ENCODE measurements at places on chromosomes 5 and 9.

- no peak for DNase-seq
- no peak overlapping the region for H3K27ac ChIP-seq
- no peaks in the 10 kb centered on the region for H3K4me1 ChIP-seq
These were observed 75.1 kb upstream of the ADCY2 start for GRCh38 chr5:7320701-7321301.

DNA sequence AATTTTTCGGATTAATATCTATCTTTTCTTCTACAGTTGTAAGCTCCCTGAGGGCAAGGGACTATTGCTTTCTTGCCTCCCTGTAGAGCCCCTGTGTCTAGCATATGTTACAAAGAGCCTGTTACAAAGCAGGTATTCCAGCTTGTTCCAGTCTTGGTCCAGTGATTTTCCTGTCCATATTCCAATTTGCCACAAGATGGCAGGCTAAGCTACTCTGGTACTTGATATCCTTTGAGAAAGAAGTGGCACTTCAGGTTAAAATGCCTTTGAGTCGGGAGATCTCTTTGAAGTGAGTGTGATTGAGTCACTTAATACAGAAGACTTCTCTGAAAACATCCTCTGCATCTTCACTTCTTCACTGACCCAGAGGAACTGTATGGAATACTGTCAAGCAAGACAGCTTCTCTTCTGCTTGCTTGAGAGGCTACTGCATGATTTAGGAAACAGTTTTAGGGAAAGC, 24.5 kb downstream of the CAVIN4 start:
- H3K4me3 ChIP-seq = no peak overlapping the region
- peaks cover 7% of the 10 kb centered on the region for H3K4me1 ChIP-seq
- no peaks in the 10 kb centered on the region for H3K36me3 ChIP-seq
- peaks cover 5% of the 10 kb centered on the region for H3K27me3 ChIP-seq
- H3K27ac ChIP-seq = no peak overlapping the region
- DNase-seq = peak; percentile 9

GRCh38 chr5:14109041-14109747, 33.9 kb upstream of the TRIO start:
- no peaks in the 10 kb centered on the region for H3K36me3 ChIP-seq
- no peak overlapping the region for H3K4me3 ChIP-seq
- no peaks in the 10 kb centered on the region for H3K27me3 ChIP-seq
- DNase-seq = peak; percentile 8
- no peak overlapping the region for H3K27ac ChIP-seq

DNA sequence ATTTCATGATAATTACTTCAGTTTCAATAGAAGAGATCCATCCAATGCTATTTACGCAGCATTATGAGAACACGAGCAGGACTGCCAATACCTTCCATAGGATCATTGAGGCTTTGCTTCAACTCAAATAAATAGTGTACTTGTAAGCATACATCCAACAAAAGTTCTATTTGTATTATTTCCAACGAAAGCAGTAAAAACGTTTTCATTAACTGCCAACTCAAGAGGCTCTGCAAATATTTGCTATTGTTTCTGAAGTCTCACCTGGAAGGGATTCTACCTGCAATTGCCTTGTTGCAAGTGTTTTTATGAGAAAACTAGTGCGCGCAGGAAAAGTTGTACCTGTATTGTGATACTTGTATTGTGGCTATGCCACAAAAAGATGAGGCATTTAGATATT, 11.0 kb upstream of the GNPDA1 start:
- H3K4me1 ChIP-seq = peaks cover 6% of the 10 kb centered on the region
- peaks cover 5% of the 10 kb centered on the region for H3K27me3 ChIP-seq
- DNase-seq = no peak
- no peak overlapping the region for H3K4me3 ChIP-seq

DNA sequence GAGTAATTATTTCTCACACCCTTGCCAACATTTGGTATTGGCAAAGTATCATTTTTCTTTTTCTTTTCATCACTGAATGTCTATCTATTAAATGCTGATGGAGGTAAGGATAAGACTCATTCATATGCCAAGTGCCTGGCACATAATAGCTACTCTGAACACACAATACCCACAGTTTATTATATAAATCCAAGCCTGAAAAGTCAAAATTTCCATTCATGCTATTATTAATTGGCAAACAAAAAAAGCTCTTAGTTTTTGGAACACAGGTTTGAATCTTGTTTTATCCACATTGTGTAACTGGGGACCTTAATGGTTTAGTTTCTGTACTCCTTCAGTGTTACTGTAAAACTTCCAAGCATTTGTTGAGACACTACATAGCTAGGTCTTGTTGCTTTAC, 6.4 kb upstream of the ATOX1 start:
- no peaks in the 10 kb centered on the region for H3K36me3 ChIP-seq
- no peak overlapping the region for H3K27ac ChIP-seq
- peaks cover 7% of the 10 kb centered on the region for H3K4me1 ChIP-seq
